ENCODE measurements at places on chromosomes 3 and 15. TPM values are rescaled to one million over a fixed set of nuclear protein-coding genes. Genes with fewer than 3 reads are reported as not detected.

DNA sequence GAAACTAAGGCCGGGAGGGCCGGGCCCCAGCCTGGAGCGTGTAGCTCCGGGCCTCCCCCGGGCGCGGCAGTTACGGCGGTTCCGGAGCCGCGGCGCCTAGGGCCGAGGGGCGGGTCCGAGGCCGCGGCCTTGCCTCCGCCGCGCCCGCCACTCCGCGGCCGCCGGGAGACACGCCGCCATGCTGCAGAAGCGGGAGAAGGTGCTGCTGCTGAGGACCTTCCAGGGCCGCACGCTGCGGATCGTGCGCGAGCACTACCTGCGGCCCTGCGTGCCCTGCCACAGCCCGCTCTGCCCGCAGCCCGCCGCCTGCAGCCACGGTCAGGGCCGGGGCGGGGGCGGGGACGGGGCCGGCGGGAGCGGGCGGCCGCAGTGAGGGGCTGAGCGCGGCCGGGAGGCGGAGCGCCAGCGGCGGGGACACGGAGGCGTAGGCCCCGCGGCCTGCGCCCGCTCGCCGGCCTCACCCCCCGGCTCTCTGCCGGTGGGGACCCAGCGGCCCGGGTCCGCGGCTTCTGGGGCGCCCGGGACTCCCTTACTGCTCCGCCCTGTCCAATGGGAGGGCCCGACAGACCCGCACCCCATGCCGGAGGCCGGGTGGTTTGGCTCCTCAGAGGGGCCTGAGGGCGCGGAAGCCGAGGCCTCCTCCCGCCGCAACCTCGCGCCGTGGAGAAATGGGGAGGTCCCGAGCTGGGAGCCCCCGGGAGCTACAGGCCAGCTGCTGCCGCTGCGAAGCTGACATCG is at the start of gene DIS3L:
Gene DIS3L (plus strand): TSS at position 150 of the 738 bp plus-strand sequence. CDS start 29 bp downstream, at position 179.
- DNase-seq: peak; percentile 73

DNA sequence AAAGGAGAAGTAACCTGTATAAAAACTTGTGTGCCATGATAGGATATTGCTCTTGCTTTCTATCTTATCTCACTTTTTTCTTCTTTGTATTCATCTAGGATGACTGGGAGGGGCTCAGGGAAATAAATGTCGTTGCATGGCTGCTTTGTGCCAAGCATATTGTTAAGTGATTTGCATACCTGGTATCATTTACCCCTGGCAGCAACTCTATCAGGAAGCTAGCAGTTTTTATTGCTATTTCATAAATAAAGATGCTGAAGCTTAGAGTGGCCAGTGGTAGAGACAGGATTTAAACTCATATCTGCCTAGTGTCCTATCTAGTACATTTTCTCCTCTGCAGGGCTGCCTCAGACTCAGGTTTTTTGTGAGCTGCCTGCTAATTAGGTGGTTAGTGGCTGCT is 253.3 kb downstream of the PTPRG start:
- DNase-seq: no peak

DNA sequence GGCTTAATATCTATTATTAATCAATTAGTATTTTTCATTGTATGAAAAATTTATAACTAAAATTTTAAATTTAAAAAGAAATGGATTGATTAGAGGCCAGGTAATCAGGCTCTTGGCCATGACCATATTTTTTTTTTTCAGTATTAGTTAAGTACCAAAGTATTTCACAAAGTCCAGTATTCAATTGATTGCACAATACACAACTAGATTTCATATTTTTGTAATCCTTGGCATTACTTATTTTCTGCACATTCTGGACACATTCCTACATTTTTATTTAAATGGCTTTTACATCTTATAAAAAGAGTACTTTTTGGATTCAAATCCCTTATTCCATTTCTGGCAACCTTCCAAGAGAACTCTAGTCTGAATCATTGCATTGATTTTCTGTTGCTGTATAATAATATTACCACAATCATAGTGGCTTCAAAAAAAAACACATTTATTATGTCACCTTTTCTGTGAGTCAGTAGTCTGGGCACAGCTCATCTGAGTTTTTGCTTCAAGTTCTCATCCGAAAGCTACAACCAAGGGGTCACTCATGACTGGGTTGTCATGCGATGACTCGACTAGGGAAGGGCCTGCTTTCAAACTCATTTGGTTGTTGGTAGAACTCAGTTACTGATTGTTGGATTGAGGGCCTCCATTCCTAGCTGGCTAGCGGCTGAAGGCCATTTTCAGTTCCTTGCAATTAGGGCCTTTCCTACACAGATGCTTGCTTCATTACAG is 90.7 kb downstream of the CNTN6 start:
- DNase-seq: no peak

GRCh38 chr3:26106228-26106627 is 316.3 kb downstream of the OXSM start:
- no peak for DNase-seq

- DNase-seq: no peak
Observed at GRCh38 chr3:27688053-27688452, 34.1 kb downstream of the EOMES start.

DNA sequence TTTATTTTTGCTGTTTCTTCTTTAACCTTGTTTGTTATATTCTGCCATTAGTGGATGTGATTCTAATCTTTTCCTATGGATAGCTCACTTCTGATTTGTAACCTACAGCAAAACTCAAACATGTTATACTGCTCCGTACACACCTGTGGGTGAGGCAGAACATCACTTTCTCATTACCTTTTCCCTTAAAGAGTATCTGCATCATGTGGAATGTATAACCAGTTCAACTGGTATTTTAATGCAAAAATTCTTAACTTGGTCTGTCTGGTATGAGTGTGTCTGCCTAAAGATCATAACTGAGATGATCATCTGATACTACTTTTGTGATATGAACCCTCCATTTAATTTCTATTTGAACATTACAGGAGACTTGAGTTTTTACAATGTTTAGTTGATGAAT is 13.0 kb upstream of the UPK1B start:
- DNase-seq: no peak

GRCh38 chr15:40623361-40623760 is 29.3 kb downstream of the KNL1 start:
- DNase-seq: no peak

DNA sequence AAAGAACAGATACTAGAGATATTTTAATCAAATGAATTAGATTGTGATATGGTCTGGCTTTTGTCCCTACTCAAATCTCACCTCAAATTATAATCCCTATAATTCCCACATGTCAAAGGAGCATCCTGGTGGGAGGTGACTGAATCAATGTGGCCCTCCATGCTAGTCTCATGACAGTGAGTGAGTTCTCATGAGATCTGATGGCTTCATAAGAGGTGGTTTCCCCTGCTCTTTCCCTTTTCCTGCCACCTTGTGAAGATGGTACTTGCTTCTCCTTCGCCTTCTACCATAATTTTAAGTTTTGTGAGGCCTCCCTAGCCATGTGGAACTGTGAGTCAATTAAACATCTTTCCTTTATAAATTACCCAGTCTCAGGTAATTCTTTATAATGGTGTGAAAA is 82.8 kb downstream of the FAIM start:
- DNase-seq: no peak

GRCh38 chr3:188633206-188633605 is 479.2 kb downstream of the LPP start:
- DNase-seq: no peak

- no peak for DNase-seq
Observed at GRCh38 chr3:27324686-27325085, 44.5 kb downstream of the NEK10 start.

- no peak for DNase-seq
Observed at GRCh38 chr3:159832024-159832423, 156.6 kb upstream of the IL12A start.

GRCh38 chr3:124206225-124207055 is 214.5 kb upstream of the ROPN1 start:
- no peak for DNase-seq

- no peak for DNase-seq
Observed at GRCh38 chr3:15800780-15801179, 3.0 kb upstream of the ANKRD28 start.

DNA sequence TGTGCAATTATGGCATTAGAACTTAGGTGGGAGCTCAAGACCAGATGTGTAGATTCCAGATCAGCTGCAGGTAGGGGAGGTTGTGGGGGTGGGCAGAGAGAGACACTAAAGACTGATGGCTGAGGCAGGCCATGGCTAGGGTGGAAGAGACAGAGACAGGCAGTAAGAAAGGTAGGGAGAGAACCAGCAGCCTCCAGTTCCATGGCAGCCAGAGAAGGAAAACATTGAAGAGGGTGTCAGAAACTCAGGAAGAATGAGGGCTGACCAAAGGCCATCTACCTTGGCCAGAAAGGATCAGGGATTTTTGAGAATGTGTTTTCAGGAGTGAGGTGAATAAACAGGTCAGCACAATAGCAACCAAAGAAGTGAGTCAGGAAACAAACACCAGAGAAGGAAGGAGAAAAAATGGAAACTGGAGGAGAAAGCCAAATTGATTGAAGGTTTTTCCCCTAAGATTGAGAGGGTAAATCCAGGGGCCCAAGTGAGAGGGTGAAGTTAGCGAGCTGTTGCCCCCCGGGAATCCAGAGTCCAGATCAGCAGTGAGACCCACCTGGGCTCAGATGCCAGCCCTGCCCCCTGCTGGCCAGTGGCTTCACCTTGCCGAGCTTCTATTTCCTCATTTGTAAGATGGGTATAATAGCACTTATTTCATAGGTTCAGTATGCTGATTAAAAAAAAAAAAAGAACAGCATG is 41.0 kb downstream of the ABHD2 start:
- peak; percentile 40 for DNase-seq

DNA sequence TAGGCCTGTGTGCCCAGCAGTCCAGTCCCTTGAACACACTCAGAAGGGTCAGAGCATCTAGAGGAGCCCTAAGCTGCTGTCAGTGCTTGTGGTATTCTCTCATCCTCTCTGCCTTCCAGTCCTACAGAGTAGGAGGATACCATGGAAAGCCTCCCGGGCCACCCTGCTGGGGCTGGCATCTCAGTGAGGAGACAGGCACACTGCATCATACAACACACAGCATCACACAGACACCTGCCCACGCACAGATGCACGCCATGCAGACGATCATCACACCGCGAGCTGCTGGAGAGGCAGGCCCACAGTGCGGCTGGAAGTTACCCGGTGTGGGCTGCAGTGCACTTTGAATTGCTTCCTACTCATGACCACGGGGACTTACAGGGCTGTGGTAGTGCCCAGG is 15.2 kb downstream of the GABRA5 start:
- no peak for DNase-seq

- no peak for DNase-seq
Observed at GRCh38 chr15:78492872-78493271, 14.5 kb upstream of the HYKK start.

GRCh38 chr3:177647876-177648275 is 450.6 kb upstream of the TBL1XR1 start:
- DNase-seq: no peak

DNA sequence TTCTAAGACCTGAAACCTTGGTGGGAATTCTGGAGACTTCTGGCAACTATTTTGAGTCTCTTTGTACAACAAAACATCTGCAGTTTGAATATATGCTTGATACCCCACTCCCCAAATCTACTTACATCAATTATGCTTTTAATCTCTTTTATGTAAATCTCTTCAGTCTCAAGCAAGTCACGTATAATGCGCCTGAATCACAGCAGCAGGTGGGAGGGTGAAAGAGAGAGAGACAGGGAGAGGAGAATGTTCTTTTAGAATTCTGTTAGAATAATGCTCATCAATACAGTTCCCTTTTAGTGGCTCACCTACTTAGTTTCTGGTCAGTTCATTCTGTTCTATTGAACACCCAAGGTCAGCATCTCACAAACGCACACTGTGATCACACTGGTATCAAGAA is 22.2 kb upstream of the B3GNT5 start:
- no peak for DNase-seq

DNA sequence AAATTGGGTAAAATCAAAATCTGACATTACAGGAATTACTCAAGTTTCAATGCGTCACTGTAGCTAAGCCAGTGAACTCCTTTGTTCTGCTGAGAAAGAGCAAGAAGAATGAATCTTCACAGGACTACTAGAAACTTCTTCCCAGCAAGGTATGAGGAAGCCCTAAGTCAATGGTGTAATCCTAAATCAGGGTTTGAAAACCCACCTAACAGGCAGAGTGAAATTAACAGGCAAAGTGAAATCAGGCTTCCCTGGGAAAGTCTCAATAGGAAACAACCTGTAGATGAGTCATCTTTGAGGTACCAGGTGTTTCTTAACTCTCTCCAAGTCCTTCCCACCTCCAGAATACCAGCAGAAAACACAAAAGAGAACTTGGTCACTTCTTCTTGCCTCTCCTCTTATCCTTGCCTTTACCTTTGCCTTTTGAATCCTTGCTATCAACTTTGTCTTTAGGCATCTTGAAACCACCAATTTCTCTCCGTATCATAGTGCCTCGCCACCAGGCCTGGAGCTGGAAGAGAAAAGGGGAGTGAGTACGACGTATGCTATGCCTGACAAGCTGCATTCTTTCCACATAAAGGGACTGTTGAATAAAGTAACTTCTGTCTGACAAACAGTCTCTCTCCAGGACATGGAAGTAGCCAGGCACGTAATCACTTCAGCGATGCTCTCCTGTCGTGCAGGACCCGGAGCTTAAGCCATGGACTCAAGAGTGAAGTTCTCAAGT is 60.6 kb upstream of the RPL35A start:
- DNase-seq: no peak

DNA sequence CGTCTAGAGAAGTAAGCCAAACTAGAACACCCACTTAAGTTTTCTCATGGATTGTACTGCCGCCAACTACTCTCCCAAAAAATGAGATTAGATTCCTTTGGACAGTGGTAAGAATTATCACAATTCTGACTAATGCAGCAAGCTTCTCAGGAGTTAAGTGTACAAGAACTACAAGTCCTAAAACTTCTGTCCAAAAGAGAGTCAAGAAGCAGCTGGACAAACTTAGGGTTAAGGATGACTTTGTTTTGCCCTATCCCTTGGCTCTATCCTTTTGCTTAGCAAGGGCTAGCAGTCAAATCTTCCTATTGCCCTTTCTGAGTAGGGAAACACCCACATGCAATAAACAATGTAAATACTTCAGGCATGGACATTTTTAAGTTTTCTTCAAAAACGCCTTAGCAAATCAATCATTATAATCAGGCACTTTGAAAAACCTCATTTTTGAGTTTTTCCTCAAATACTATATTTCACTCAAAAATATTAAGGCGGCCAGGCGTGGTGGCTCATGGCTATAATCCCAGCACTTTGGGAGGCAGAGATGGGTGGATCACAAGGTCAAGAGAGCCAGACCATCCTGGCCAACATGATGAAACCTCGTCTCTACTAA is 19.5 kb downstream of the RAF1 start:
- DNase-seq: no peak

GRCh38 chr15:57861034-57861638 is 154.6 kb downstream of the POLR2M start:
- DNase-seq: peak; percentile 38

Gene NR2F2
- polyA plus RNA-seq: 42.9 TPM

Gene PROS1
- polyA plus RNA-seq: 17.0 TPM

Gene CCDC54
- 112 TPM for polyA plus RNA-seq

Gene ARPC4
- 99.6 TPM for polyA plus RNA-seq

Gene LDHAL6B
- 119 TPM for polyA plus RNA-seq

Gene PODXL2
- polyA plus RNA-seq: 51.3 TPM

Gene SLCO2A1
- polyA plus RNA-seq: 5.3 TPM

Gene GFM1
- polyA plus RNA-seq: 48.1 TPM

Gene CTXN2
- 1.6 TPM for polyA plus RNA-seq

Gene FANCD2OS
- 118 TPM for polyA plus RNA-seq

Gene TMC3
- 0.26 TPM for polyA plus RNA-seq

Gene PRRT3
- 7.6 TPM for polyA plus RNA-seq

Gene PIGZ
- 3.0 TPM for polyA plus RNA-seq

All from testis (tissue), 5 donors.